ENCODE measurements at places on chromosomes 11 and 22. TPM values are rescaled to one million over a fixed set of nuclear protein-coding genes. Genes with fewer than 3 reads are reported as not detected.

BRSK2 gene
- 6.2 TPM for total RNA-seq

GAB4 gene
- total RNA-seq = not detected

C11orf21 gene
- not detected for total RNA-seq

ACRV1 gene
- total RNA-seq = not detected

SYCE3 gene
- total RNA-seq = not detected

WEE1 gene
- 19.7 TPM for total RNA-seq

CD3E gene
- not detected for total RNA-seq

BIK gene
- 1.5 TPM for total RNA-seq

TRIM49D1 gene
- 0.39 TPM for total RNA-seq

ARL2 gene
- total RNA-seq = 157 TPM

PKDREJ gene
- not detected for total RNA-seq

SHISA8 gene
- total RNA-seq = not detected

GTSE1 gene
- 30.0 TPM for total RNA-seq
